ENCODE measurements at places on chromosomes 6 and 20.

GRCh38 chr6:56864171-56864616, 90.7 kb upstream of the BEND6 start:
- peak; percentile 77 for DNase-seq

- DNase-seq: no peak
These were observed 40.8 kb downstream of the DNAH8 start for GRCh38 chr6:38755874-38756273.

- no peak for DNase-seq
These were observed 5.2 kb downstream of the ZNFX1 start for GRCh38 chr20:49272654-49273053.

- no peak for DNase-seq
These were observed 18.8 kb upstream of the RCAN2 start for GRCh38 chr6:46509981-46510510.

DNA sequence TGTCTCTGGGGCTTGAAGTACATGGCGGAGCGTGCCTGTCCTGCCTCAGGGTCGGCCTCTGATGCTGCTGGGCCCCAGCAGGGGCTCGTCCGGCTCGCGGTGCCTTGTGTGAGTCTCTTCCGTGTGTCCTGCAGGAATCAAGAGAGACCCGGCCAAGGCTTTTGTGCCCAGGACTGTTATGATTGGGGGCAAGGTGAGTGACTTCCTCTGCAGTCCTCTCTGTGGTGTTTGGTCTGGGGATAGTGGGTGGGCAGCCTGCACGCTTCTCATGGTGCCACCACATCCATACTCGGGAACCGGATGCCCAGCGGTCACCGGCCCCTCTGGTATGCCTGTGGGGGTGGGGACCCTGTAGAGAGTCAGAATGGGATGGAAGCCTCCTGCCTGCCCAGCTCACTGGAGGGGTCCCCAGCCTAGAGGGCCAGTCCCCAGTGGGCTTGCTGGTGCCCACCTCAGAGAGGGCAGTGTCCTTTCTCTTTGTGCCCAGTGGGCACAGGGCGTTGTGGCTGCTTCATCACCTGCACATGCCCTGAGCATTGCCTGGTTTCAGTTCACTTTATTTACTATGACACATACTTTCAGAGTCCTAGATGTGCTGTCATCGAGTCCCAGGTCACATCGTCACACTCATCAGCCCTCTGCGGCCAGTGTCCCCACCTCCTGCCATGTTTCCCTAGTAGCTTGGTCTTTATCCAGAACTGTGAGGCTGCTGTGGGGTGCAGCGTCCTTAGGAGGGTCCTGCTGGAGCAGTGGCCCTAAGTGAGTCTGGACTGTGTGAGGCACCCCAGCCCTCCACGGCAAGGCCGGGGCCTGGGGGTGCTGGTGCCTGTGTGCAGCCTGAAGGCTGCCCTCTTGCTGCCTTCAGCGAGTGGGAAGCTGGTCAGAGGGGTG, 40.7 kb downstream of the PYGB start:
- DNase-seq: no peak

GRCh38 chr6:111804627-111805235, 68.5 kb downstream of the FYN start:
- DNase-seq: peak; percentile 13

DNA sequence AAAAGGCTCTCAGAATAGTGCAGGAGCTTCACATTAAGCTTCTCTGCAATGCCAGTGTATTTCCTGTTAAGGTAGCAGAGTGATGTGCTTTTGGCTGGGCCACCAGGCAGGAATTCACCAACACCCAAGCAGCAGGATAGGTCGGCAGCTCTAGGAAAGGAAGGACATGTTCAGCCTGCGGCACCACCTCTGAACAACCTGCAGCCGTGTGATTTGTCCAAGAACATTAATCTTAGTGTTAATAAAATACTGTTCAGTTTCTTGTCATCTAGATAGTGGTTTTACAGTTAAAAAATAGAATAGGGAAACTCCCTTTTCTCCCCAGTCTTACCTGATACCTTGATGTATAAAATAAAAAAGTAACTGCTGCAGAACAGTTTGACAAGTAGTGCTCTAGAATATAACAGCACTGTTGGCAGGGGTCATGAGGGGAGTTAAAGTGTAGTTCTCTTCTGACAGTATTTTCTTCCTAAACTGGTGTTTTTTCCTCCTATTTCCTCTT, 18.8 kb downstream of the ZNF292 start:
- peak; percentile 11 for DNase-seq

DNA sequence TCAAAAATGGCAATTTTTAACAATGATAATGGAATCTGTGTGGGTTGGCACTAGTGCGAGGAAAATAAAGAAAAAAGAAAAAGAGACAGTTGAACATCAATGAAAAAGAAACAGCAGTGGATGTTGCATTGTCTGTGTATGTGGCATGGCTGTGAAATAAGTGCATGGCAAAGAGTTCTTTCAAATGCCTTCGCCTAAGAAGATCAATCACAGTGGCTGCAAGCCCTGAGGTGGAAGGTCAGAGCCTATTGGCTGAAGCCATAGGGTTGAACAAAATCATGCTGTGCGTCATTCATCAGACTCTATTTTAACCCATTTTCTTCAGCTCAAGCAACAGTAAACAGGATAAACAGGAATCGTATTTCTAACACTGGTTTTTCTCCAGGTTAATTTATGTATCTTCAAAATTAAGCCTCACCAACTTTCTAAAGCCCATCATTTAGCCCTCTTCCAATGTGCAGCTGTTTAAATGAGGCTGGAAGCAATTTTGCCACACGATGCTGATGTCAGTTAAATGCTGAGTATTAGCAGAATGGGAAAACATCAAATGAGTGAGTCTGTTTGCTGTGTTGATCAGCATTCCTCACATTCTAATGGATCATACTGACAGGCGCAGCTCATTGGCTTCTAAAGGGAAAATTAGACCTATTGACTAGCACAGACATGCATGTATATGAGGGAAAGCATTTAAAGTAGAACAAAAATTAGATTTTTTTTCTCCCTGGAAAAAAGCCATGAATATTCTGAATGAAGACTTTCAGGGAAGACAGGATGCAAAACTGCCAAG, 955.9 kb upstream of the EYS start:
- DNase-seq: no peak

DNA sequence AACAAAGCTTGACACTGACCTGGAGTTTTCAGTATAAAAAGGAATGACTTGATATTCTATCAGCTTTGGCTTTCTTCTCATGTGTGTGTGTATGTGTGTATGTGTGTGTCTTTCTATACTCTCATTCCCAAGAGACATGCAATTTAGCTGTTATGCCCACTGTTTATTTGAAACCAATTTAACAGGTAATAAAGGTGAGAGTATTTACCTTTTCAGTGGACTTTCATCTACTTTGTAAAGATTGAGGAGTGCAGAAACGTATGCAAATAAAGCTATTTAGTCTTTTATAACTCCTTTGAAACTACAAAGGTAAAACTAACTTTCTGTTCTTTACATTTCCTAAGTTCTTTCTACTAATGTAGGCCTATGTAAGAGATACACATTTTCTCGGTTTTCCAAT, 103.5 kb upstream of the HS3ST5 start:
- DNase-seq: peak; percentile 69

GRCh38 chr6:154494592-154495311, 15.7 kb downstream of the CNKSR3 start:
- no peak for DNase-seq

DNA sequence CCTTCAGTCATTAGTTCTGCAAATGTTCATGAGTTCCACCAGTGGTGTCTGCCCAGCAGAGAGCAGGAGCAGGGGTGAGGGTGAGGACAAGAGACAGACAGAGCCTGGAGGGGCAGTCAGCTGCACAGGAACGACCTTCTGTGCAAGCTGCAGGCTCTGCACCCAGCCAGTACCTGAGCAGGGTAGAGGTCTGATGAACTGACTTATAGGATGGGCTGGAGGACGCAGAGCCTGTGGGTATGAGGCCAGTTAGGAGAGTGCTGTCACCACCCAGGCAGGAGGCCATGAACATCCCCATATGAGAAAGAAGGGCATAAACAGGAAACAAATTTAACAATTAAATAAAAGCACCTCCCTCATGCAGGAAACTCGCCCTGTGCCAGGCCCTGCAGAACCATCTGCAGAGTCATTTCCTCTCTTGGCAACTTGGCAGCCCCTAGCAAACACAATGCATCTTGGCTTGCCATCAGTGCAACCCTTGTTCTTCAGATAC, 17.9 kb downstream of the C6orf15 start:
- peak; percentile 25 for DNase-seq

GRCh38 chr20:24746351-24746685, 202.8 kb upstream of the CST7 start:
- DNase-seq: peak; percentile 98

- peak; percentile 41 for DNase-seq
These were observed 92.5 kb downstream of the PREP start for GRCh38 chr6:105310371-105310770.

DNA sequence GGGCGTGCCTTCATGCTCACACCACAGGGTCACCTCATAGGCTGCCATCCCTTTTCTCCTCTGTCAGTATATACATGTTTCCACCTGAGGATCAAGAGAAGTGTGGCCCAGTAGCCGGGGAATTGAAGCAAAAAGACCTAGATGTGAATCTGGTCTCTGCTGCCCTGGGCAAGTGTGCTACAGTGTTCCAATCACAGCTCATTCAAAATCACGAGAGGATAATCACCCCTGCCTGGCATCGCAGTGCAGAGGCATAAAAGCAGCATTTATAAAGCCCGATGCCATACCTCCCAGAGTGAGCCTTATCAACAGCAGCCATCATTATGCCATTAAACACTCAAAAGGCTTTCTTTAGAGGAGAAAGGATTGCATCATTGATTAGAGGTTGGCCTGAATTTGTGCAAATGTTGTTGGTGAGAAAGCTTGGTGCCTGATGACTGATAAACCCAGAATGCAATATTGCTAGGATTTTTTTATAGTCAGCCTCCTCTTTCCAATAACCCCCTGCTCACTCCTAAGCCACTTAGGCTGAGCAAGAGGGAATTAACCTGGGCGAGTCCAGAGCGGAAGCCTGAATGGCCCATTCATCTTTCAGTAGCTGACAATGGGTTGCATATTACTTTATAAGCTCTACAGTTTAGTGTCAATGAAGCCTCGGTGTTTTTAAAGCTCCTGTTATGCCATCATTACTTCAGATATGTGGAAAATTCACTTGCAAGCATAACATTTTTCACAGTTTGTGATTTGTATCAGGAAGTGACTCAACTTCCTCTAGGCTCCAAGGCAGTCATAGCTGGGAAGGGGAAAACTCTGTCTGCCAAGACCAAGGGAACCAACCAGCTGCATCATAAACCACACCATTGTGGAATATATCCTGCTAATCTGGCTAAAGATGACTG, 92.5 kb upstream of the NXT1 start:
- DNase-seq: peak; percentile 89

- DNase-seq: peak; percentile 14
These were observed 202.1 kb upstream of the HEY2 start for GRCh38 chr6:125547381-125547780.

GRCh38 chr6:122202576-122203137, 196.8 kb upstream of the HSF2 start:
- no peak for DNase-seq

DNA sequence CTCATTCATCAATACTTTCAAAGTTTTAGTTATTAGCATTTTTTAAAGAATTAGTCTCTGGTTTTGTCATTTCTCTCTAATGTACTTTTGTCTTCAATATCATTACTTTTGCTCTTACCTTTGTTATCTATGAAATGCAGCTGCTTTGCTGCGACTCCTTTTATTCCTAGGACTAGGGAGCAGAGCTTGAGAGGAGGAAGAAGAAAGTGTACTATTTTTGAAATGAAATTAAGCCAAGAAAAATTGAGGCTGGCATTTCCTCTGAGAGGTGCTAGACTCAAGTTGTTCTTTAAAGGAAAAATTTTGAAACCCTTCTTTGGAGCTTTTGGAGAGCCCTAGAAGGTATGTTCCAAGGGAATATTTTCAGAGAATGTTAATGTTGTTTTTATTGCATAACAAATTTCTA, 48.3 kb upstream of the MRAP2 start:
- no peak for DNase-seq

DNA sequence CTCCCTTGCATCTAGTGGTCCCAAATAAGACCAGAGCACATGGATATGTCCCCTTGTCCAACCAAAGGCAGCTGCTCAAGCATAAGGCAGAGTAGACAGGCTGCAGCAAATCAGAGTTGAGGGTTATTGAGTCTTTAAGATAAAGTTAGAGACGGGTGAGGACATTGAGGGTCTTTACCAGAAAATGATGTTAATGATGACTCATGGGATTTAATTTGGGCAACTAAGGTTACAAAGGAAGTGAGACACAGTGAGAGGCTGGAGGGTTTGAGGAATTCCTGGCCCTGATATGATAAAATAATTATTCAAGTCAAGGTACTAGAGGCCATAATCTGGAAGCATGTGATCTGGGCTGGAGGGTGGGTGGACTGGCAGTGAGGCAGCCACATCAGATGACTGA, 133.6 kb downstream of the ALDH8A1 start:
- DNase-seq: no peak

GRCh38 chr20:57080796-57081195, 185.6 kb downstream of the BMP7 start:
- DNase-seq: no peak

DNA sequence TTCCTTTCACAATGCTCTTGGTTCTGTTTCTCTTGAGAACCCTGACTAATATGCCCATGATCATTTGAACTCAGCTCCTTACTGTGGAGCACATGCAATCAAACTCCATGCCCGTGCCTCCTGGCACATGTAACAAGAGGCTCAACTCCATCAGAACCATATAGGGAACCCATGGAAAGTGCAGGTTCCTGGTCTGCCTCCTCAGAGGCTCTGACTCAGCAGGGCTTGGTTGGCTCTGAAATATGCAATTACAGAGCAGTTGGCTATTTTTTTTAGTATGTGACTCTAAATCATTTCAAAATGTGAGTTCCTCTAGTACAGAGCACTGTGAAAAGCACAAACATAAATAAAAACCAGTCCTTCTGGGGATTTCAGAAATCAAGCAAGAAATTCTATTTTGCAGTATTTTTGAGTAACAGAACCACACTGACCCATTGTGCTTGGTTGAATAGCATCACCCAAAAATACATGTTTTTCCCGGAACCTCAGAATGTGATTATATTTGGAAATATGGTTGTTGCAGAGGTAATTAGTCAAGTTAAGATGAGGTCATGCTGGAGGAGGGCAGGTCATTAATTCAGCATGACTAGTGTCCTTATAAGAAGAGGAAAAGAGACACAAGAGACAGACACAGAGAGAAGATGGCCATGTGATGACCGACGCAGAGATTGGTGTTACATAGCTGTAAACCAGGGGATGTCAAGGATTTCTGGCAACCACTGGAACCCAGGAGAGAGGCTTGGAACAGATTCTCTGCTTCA, 13.2 kb upstream of the MAP3K4 start:
- DNase-seq: no peak

- no peak for DNase-seq
These were observed 13.2 kb downstream of the MAP3K7 start for GRCh38 chr6:90573624-90574023.

GRCh38 chr20:32762754-32763201, 593 bp downstream of the DNMT3B start:
- peak; percentile 68 for DNase-seq
